ENCODE measurements at places on chromosomes 2 and 18. TPM values are rescaled to one million over a fixed set of nuclear protein-coding genes. Genes with fewer than 3 reads are reported as not detected.

GRCh38 chr2:219688560-219689445 is 61.4 kb downstream of the SLC4A3 start:
- DNase-seq: no peak

DNA sequence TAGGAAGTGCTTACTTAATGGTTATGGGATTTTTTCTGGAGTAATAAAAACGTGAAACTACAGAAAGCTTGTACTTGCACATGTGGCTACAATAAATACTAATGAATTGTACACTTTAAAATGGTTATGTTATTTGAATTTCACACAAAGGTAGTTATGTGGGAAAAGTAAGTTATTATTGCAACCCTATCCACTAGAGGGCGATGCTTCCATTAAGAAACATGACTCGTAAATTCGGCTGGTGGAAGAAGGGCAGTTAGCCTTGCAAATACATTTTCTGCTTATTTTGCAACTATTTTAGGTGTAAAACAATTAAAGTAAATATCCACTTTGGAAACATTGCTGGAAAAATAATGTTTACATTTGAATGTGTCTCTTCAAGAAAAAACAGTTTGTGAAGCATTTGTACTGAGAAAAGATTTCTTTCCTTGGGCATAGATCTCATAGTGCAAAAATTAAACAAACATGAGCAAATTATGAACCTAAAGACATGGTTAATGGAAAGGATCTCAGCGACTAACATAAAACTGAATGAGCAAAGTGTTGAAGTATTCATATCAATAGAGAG is 68.1 kb upstream of the CSRNP3 start:
- DNase-seq: peak; percentile 89

GRCh38 chr2:200964498-200964897 is 1.0 kb upstream of the ORC2 start:
- no peak for DNase-seq

GRCh38 chr18:35005963-35006577 is 35.1 kb upstream of the MAPRE2 start:
- peak; percentile 82 for DNase-seq

DNA sequence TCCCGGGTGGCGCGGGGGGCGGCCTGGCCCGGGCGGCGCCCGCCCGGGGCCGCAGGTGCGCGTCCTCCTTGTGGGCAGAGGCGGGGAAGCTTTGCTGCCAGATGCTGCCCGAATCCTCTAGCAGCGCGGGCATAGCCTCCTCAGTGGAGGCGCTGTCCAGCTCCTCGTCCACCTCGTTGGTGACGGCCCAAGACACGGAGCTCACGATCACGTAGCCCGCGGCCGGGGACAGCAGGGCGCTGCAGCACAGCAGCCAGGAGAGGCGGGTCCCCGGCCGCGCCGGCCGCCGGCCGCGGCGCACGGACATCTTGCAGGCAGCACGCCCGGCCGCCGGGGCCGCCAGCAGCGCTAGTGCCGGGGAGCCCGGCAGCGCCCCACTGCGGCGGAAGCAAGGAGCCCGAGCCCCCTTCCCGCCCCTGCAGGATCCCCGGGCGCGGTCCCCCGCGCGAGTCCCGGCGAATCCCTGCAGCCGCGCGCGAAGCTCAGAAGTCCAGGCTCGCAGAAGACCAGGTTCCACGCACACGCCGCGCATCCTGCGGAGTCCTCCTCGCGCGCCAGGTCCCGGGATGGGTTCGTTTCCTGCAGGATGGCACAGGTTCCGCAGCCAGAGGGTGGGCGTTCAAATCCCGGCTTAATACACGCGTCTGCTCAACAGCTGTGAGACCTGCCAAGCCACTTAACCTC is at the start of gene CREG2:
TSS of gene CREG2 (minus strand) at position 353 of the 684 bp plus-strand sequence. CDS start at position 307, 46 bp downstream.
- DNase-seq: peak; percentile 89

Gene GALR1
- polyA plus RNA-seq: 0.10 TPM

Gene SNRPD1
- 120 TPM for polyA plus RNA-seq

All from brain (organoid and tissue), 16 donors.